HEK293T (cell line): ENCODE measurements at places on chromosomes 11 and 22.

DNA sequence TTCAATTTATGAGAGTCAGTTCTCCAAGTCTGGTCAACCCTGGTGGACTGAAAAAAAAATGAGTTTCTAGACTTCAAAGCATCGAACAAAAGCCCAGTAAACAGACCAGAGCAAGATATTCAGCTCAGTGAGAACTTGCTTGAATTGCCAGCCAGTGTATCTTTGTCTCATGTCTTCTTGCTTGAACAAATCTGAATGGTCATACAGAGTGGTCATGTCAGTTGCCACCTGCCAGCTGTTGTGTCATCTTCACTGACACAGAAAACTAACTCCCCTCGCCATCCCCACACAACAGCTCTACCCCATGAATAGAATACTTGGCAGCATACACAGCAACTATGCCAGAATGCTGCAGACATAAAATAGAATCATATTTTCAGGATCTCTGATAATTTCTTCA, 27.5 kb upstream of the CALCB start:
- DNase-seq = no peak

DNA sequence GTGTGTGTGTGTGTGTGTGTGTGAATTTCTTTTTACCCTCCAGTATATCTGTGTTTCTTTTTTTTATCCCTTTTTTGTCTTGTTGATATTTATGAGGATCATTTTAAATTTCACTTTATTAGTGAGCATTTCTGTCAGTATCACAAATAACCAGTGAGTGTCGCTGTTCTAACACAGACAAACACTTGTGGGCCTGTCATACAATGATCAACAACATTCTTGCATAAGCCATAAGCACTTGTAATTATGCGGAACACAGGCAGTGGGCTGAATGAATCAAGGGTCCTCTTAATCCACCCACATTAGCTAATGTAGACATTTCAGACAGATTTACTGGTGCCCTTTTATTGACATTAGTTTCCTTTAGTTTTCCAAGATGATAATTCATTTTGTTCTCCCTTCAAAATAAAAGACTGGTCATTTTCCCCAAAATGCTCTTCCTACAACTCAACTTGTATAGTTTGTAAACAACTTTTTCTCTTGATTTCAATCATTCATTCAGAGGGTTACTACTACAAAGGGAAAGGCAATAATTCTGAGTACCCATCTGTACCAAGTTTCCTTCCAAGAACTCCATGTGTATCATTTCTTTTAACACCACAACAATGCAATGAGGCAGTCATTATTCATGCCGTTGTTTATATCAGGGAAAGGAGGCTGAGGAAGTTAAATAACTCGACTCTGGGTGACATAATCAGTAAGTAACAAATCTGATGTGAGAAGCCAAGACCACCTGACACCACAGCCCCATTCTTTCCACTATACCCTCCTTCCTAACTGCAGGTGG, 34.5 kb upstream of the ANO3 start:
- DNase-seq = peak; percentile 35

DNA sequence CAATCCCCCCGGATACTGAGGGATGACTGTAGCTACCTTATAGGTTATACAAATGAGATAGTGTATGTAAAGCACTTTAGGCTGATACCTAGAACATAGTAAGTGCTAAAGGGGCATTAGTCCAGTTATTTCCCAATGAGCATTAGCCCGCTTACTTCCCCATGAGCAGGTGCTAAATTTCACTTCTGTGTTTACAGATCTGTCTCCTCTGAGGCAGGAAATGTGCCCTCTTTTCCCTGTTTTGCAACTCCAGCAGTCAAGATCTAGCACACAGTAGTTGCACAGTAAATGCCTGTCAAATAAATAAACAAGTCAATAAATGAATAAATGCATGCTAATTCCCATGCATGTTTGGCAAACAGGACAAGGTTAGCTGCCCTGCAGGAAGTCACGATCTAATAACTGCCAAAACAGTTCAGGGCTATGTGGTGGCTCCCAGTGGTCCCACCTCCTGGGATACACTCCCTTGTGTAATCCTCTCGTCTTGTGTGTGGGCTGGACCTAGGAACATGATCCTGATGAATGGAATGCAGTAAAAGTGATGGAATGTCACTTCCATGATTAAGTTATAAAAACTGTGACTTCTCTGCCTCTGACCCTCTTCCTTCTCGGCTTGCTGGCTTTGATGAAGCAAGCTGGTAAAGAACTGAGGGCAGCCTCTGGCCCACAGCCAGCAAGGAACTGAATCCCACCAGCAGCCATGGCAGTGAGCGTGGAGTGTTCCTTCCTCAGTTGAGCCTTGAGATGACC, 459.0 kb downstream of the SOX6 start:
- no peak for DNase-seq

DNA sequence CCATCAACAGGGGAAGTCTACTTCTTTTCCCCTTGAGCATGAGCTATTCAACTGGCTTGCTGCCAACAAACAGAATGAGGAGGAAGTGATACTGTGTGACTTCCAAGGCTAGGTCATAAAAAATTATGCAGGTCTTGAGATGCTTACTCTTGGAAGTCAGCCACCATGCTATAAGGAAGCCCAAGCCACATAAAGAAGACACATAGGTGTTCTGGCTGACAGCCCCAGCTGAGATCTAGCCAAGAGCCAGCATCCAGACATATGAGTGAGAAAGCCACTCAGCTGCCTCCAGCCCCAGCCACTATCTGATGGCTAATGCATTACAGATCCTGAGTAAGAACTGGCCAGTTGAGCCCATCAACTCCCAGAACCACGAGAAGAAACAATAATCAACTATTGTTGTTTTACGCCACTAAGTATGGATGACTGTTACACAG, 31.0 kb upstream of the PPP2R1B start:
- DNase-seq = no peak

DNA sequence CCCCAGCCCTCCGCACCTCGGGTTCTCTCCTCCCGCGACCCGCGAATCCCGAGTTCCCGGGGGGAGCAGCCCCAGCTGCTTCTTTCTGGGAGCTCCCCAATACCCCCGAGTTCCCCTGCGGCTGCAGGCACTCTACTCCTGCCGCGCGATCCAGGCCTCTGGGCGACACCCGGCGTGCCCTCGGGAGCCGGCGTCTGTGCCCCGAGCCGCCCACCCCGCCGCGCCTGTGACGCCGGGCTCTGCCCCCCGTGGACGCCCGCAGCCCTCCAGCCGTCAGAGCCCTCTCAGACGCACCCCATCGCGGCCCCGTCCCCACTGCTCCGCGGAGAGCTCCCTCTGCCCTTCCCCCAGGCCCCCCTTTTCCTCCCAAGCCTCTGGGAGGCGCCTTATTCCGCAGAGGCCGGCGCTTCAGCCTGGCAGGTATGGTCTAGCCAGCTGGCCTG, 422 bp downstream of the GLB1L2 start:
- DNase-seq = peak; percentile 49

DNA sequence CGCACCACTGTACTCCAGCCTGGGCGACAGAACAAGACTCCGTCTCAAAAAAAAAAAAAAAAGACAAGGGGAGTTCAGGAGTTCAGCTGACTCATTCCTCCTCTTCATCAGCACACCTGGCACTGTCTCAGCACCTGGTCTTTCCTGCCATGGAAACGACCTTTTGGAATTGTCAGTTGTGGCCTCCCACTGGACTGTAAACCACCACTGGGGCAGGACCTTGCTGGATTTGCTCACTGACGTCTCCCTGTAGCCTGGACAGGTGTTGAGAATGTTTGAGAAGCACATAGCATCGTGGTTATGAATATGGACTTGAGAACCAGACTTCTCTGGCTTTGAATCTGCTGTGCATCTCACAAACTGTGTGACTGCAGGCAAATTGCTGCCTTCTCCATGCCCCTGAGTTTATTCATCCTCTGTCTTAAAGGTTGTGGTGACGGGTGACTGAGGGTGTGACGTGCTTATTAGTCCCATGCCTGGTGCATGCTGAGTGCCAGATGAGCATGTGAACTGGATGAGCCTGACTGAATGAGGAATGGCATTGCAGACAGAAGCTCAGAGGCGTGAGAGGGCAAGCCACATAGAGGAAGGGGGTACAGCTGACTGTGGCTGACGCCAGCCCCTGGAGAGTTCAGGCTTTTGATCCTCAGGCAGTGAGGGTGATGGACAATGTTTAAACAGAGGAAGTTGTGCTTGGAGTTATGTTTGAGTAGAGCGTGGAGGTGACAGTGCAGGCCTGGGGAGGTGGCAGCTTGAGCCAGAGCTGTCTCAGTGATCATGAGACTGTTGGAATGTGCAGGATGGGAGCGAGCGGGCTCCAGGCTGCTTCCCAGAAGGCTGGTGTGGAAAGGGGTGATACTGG, 12.7 kb downstream of the TOM1 start:
- no peak for DNase-seq

DNA sequence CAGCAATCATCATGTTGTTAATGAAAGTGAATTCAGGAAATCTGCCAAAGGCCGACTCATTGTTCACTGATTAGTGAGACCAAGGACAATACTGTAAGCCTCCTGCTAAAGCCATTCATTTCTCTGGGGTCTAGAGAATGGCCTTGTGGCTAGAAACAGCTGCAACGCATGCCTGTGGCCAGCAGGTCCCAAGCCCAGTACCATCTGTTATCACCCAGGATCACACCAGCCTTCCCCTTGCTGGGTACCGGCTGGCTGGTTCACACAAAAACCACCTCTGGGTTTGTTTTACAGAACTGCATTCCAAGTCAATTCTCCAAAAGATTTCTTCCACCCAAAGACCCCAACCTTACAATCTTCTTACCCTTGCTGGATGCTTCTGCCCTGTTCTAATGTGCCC, 1.1 kb downstream of the PLAAT5 start:
- no peak for DNase-seq

- no peak for DNase-seq
Measured at GRCh38 chr22:37636186-37636948, 3.1 kb upstream of the SH3BP1 start.
